ENCODE measurements at places on chromosomes 7 and 10.

- no peak for DNase-seq
Measured at GRCh38 chr7:105765846-105766245, 110.6 kb downstream of the ATXN7L1 start.

- DNase-seq, result no peak
Measured at GRCh38 chr7:28433039-28433438, 20.7 kb downstream of the CREB5 start.

GRCh38 chr10:789831-790701, 100.6 kb upstream of the DIP2C start:
- no peak for DNase-seq

GRCh38 chr10:119136084-119136483, 29.4 kb downstream of the SFXN4 start:
- no peak for DNase-seq

- DNase-seq, result no peak
Measured at GRCh38 chr7:7582596-7582995, 15.9 kb downstream of the MIOS start.

GRCh38 chr7:84042110-84042539, 152.5 kb downstream of the SEMA3A start:
- no peak for DNase-seq
